ENCODE measurements at places on chromosomes 12 and 14.

DNA sequence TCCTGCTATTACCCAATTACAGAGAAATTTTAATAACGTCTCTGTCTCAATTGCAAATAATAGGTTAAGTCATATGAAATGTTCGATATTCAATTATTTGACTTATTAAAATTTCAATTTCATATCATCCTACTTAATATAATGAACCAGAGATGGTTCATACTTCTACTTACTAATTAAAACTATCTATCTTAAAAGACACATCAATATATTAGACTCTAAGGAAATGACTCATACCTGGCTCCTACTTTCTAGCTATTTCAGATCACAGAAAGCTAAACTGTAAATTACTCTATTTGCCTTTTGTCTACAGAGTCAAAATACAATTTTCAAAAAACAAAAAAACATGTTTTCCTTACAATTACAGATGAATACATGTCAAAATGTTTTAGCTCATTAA lies 99.6 kb downstream of the CAPZA3 start:
- DNase-seq = no peak

- no peak for DNase-seq
These were observed 40.9 kb downstream of the MBIP start for GRCh38 chr14:36279306-36280190.

- DNase-seq = no peak
These were observed 10.9 kb downstream of the CLIP1 start for GRCh38 chr12:122411537-122411936.

GRCh38 chr14:24761141-24761540 lies 127.2 kb upstream of the GZMB start:
- no peak for DNase-seq

- no peak for DNase-seq
These were observed 31.2 kb upstream of the ADGRD1 start for GRCh38 chr12:130922511-130922953.

- no peak for DNase-seq
These were observed 41.2 kb downstream of the YLPM1 start for GRCh38 chr14:74804219-74804825.

GRCh38 chr12:40168001-40168400 lies 56.8 kb upstream of the LRRK2 start:
- no peak for DNase-seq

DNA sequence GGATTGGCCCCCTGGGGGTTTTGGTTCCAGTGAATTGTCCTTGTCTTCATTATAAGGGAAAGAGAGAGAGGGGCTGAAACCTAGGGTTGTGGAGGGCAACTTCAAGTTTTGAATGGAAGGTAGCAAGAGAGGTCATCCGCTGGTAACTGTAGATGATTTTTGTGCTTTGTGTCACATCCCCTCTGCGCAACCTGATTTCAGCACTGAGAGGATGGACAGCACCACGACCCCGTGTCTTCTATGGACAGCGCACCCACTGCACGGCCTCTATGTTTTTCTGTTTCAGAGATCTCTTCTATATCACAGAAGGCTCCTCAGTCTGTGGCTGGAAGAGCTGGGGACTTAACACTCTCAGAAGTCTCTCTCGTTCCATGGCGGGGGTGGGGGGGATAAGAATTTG lies 127.0 kb upstream of the RPH3A start:
- DNase-seq = no peak

DNA sequence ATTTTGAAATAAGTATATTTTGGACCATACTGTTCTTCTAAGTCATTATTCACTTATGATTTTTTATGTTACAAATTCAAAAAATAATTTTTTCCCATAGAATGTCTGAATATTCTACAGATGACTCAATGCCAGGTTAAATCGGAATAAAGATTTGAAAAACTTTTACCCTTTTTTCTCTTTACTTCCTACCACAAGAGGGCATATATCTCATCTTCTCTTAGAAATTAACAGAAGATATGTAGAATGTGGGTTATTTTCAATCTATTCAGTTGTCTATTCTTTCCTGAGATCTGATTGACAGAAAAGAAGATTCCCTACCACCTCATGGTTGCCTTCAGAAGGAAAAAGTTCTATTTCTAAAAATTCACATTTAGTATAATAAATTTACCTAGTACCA lies 53.0 kb upstream of the KITLG start:
- DNase-seq = no peak

- no peak for DNase-seq
These were observed 324.0 kb downstream of the TMEM117 start for GRCh38 chr12:44159862-44160261.

DNA sequence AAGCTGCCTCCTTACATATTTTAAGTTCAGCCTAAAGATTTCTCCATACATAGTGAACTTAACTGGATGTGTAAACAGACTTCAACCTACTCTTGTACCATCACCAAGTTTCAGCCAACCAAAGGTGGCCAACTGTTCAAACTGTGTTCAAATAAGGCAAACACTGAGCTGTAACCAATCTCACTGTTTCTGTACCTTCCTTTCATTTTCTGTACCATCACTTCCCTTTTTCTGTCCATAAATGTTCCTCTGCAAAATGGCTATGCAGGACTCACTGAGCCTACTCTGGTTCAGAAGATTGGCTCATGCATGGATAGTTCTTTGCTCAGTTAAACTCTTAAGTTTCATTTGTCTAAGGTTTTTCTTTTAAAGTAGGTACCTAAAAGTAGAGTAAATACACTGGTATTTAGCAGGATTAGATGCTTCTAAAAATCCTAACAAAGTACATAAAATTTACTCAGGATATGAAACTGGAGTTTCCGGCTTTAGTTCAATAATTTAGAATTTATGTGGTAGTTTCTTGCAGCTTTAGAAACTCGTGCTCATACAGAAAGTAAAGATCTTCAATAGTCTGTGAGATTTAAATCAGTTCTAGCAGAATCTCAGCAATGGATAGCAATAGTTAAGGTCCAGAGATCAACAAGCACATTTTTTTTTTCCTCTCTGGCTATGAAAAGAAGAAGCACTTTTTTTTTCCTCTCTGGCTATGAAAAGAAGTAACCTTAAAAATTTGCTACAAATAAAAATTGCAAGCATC lies 282.0 kb upstream of the PPFIA2 start:
- no peak for DNase-seq

DNA sequence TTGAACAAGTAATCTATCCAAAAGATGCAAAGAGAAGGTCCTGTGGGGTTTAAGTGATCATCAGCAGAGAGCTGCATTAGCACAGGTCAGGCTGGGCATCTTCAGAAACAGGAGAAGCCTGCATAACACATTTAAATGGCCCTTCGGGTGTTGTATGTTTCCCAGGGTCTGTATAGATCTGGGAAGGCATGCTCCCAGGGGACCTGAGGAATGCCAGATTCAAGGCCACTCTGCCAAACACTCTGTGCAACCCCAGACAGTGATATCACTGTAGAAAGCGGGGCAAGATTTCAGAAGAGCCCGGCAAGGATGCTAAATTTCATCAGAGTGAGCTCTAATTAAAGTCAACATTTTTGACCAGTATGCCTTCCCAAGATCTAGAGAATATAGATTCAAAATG lies 92.9 kb downstream of the ARMH4 start:
- DNase-seq = no peak

- no peak for DNase-seq
These were observed 37.1 kb downstream of the SLC8B1 start for GRCh38 chr12:113297621-113298471.

GRCh38 chr14:68679301-68679700 lies 113.6 kb downstream of the ZFP36L1 start:
- DNase-seq = no peak

- no peak for DNase-seq
These were observed 73.9 kb downstream of the ITPK1 start for GRCh38 chr14:93041830-93042229.

DNA sequence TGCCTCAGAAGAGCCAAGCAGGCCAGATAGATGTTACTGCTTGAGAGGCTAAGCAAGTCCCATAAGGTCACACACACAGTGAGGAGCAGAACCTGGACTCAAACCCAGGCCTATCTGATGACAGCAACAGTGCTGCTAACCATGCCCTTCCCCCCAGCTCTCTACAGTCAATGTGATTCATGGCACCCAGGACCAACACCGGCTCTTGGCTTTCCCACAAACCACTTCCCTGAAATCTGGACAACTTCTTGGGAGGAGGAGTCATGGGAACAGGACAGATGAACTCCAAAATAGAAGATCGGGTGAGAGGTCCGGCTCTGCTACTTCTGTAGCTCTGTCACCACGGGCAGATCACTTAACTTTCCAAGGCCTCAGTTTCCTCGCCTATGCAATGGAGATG lies 716 bp upstream of the PTGDR start:
- no peak for DNase-seq

GRCh38 chr12:131773582-131774221 lies 54.5 kb upstream of the MMP17 start:
- no peak for DNase-seq

DNA sequence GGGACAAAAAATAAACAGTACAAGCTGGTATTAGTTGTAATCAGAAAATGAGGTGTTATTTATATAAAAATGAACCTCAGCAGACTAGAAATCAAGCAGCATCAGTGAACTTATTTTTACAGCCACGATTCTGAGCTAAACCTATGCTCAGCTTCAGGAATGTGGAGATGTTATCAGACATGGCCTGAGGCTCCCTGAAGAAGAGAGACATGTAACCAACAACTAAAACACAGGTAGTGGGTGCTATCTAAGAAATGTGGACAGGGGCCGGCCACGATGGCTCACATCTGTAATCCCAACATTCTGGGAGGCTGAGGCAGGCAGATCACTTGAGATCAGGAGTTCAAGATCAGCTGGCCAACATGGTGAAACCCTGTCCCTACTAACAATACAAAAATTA lies 534.3 kb downstream of the VRK1 start:
- DNase-seq = no peak

DNA sequence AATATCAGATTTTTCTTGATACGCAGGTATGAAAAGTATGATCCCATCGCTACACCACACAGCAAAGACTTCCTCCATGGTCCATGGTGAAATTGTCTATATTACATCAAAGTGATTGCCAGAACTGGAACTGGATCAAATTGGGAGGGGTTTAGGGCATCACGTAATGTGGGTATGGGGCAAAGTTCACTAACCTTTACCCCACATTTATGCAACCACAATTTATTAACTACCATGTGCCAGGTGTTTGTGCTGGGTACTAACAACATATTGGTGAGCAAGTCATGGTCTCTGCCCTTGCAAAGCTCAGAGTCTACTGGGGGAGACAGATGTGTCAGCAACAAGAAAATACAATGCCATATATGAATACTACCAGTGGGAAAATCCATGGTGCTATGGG lies 258.9 kb downstream of the SUDS3 start:
- no peak for DNase-seq

DNA sequence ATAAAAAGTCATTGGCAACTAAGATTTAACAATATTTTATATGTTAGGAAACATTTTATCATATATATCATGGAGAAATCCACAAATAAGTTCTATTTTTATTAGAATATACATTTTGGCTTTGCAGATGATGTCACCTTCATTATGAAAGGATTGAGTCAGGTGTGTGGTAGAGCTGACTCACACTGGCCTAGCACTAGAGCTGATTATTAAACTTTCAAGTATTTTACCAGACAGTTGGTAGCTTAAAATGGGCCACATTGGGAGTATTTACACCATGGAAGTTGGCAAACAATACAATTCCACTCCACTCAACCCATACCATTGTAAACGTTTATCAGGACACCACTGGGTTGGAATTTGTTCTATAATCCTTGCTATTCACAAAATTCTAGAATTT lies 1036.6 kb downstream of the TRHDE start:
- DNase-seq = no peak

GRCh38 chr12:3535431-3535841 lies 44.4 kb downstream of the PRMT8 start:
- no peak for DNase-seq

- DNase-seq = no peak
These were observed 171.6 kb downstream of the PPM1H start for GRCh38 chr12:62763312-62763711.

DNA sequence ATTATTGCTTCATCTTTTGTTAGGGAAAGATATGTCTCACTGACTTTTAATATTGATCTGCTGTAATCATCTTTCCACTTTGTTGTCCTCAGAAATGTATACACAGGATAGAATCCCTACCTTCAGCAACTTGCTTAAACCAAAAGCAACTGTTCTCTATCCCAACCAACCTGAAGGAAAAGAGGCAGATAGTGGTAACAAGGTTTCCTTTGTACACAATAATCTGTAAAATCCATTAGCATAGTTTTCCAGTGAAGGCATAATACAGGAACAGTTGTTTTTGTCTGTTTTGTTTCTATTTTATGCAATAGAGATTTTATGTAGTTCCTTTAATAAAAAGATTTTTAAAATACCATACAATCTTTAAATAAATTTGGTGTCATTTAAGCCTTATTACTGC lies 170.5 kb downstream of the PIK3C2G start:
- DNase-seq = no peak

DNA sequence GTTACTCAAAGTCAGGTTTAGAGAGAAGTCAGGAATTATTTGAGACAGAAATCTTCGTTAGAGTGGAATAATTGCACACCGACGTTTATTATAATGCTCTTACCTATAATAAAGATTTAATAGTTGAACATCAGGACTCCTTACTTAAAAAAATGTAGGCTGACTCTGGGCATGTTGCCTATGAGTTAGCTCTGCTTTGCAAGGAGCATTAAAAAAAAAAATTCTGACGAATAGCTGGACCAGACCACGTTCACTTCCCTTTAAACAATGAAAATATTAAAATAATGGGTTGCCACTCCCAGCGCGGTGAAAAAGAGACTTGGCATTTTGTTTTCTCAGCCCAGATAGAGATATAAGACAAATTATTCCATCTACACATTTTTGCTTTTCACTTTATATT lies 574 bp upstream of the FANCM start:
- no peak for DNase-seq

DNA sequence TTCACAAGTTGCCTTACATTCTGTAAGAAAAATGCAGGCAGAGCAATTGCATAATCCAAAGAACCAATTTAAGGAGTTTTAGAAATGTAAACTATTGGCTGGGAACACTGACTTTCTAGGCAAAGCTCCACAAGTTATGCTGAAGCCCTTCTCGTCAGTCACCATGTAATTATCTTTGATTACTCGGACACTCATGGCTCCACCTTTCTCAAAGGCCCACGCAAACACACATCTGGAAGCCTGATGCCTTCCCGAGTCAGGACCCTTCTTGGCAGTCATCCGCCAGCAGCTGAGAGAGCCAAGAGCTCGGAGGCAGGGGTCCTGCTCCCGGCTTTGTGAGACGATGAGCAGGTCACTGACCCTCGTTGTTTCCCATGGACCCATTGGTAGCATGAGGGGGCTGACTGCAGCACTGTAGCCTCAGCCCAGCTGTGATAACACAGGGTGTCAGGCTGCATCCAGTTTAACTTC lies 202.2 kb downstream of the TMEM132D start:
- DNase-seq = no peak

DNA sequence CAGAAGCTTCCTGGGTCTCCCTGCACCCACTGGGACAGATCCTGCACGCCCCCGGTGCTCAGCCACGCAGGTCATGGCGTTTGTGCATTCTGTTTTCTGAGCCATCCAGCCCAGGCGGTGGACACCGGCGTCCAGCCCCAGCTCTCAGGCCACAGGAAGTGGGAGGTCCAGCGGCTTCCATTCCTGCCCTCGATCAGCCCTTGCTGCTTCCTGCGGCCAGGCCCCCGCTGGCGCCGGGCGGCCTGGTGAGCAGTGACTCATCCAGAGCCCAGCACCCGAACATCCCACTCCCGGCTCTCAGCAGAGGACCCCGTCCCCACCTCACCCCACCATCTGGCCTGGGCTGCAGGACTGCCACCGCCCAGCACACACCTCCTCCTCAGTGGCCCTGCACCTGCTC lies 18.0 kb upstream of the NUDT14 start:
- DNase-seq = no peak

Measured in activated naive CD4-positive, alpha-beta T cell (primary cell).